ENCODE measurements at places on chromosomes 2 and 18.
A peak's percentile ranks its signal among the peaks of the same experiment; 100 is the strongest.

DNA sequence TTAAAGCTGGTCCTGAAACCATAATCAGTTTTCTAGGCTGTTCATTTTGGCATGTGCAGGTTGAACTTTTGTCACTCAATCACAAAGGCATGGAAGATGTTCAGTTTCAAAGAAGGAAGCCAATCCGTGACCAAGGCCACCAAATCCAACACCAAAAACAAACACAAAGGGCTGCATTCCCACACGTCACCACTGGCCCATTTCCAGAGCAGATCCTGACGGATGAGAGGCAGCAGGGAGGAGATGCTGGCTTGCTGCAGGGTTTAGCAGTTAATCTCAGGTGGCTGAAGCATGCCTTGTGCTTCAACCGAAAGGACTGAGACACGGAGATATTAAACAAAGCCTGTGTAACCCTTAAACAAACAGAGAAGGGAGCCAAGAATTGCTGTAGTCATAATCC lies 191.9 kb upstream of the CTAGE1 start:
- DNase-seq, result no peak

GRCh38 chr18:48634491-48634890 lies 95.7 kb downstream of the CTIF start:
- DNase-seq, result no peak

DNA sequence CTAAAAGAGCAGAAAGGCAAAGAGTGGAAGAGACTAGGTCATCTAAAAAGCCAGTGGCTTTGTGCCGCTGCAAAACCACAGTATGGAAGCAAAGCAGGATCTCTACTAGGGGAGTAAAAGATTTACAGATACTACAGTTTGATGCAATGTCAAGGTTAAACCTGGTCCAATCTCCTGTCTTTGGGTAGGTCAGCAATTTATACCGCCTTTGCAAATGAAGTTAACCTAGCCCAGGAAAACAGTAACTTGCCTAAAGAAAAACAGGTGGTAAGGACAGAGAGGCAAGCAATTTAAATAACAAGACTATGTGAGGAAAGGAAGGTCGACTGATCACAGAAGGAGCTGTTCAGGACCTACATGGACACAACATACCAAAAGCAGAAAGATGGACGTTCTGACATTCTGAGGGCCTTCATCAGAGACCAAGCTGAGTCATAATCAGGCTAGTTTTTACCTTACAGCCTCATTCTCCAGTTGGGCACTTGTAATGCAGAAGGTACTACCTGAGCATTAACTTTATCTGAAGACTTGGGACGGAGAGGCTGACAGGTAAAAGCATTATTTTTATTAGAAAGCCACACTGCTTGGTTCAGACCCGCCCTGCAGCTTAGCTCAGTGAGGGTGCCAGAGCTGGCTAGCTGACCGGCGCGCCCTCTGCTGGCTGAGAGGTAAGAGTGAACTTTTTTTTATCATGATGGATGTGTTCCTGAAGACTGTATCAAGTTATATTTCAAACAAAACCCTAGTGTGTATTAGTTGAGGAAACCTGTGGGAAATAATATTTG lies 15.9 kb downstream of the CDKL4 start:
- DNase-seq, result peak; percentile 29

DNA sequence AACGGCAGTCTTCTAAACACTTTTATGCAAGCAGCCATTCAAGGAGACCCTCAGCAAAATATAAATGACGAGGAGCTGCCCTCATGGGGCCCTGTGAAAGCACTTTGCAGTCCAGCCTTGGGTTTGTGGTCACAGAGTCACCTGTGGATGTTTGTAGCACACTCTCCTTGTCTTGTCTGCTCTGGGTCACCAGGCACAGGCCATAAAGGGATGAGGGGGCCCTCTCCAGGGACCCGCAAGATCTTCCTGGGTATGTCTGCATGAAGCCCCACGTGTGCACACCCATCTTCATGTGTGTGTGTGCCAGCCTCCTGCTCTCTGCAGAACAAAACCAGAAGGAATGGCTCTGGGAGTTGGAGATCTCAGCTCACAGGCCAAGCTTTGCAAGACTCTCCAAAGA lies 36.2 kb downstream of the ATOH8 start:
- no peak for DNase-seq

- no peak for DNase-seq
Observed at GRCh38 chr2:225768741-225769140, 369.2 kb downstream of the NYAP2 start.

All from HCT116 (cell line).